Stimulated activated CD8-positive, alpha-beta memory T cell treated with anti-CD3 and anti-CD28 coated beads, Interleukin-4, amount 100 ng/mL, for 1 hour (primary cell): ENCODE measurements at places on chromosomes 11 and 22.

DNA sequence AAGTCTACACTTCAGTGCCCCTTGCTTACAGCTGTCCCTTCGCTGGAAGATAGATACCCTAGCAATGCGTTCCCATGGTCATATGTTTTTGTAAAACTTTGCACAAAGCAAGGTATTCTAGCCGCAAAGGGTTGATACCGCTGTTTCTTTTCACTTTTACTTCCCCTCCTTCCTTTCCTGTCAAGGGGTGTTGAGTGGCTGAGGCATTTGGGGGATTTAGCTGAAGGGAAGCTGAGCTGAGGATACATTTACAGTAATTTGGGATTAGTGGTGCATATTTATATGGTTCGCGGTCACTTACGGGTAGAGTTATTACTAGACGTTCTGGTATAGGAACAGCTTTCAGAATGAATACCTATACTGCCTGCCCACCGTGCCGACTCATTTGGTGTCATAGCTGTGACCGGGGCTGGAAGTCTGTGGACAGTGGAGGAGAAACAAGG, 86.9 kb upstream of the WNT11 start:
- DNase-seq, result no peak

- no peak for DNase-seq
These were observed 1.6 kb upstream of the LRRC55 start for GRCh38 chr11:57180081-57180561.

GRCh38 chr11:47425611-47426010, 628 bp downstream of the PSMC3 start:
- DNase-seq, result no peak

DNA sequence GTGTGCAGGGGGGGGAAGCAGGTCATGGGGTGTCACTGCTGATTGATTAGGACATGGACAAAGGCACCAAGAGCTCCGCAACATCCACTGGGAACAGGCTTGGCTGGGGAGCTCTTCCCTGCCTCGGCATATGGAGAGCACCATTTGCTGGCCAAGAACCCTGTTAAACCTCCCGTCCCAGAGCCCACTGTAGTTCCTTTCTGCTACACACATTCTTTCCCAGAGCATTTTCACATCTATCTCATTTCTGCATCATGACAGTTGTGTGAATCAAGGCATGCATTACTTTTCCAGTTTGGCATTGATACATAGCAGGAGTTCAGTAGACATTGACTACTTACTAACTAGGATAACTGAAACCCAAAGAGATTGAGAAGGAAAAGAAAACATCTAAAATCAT, 333.4 kb upstream of the B3GAT1 start:
- DNase-seq, result no peak

DNA sequence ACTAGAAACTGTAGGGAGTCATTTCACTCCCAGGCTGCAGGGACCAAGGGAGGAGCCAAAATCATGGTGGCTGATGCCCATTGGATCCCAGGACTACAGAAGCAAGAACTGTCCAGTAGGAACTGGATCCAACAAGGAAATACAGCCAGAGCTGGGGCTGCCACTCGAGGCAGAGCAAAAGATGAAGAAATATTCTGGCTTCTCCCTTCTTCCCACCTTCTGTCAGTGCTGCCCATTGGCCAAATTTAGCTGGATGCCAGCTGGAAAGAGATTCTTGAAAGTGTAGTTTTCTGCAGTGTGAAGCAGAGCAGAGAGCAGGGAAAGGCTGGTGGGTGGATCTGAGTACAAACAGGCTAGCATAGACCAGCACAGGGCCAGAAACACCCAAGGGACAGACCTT, 45.6 kb downstream of the COMMD9 start:
- DNase-seq, result no peak
